ENCODE measurements at places on chromosomes 7 and 10.

GRCh38 chr10:86188326-86188725 lies 178.3 kb downstream of the GRID1 start:
- DNase-seq: no peak

- DNase-seq: no peak
Measured at GRCh38 chr7:22885797-22886261, 63.2 kb upstream of the TOMM7 start.

GRCh38 chr7:70063371-70063770 lies 465.1 kb downstream of the AUTS2 start:
- DNase-seq: no peak

GRCh38 chr10:79446758-79447084 lies 1.3 kb upstream of the ZCCHC24 start:
- no peak for DNase-seq

DNA sequence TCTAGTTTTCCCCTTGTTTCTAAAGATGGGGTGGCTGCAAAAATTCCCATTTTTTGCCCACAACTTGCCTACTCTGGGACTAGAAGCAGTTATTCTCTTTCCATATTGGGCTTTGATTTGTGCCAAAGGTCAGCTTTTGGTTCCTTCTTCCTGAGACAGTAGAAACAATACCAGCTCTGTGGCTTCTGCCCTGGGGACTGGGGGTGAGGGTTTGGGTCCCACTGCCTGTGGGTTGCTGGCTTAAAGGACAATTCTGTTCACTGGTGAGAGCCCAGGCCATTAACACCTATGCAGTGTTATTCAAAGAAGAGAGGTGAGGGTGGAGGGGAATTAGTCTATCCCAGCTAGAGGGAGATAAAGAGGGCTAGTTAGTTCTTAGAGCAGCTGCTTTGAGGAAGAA lies 171.5 kb downstream of the CPEB3 start:
- no peak for DNase-seq

GRCh38 chr10:131199646-131200045 lies 111.9 kb downstream of the TCERG1L start:
- no peak for DNase-seq

DNA sequence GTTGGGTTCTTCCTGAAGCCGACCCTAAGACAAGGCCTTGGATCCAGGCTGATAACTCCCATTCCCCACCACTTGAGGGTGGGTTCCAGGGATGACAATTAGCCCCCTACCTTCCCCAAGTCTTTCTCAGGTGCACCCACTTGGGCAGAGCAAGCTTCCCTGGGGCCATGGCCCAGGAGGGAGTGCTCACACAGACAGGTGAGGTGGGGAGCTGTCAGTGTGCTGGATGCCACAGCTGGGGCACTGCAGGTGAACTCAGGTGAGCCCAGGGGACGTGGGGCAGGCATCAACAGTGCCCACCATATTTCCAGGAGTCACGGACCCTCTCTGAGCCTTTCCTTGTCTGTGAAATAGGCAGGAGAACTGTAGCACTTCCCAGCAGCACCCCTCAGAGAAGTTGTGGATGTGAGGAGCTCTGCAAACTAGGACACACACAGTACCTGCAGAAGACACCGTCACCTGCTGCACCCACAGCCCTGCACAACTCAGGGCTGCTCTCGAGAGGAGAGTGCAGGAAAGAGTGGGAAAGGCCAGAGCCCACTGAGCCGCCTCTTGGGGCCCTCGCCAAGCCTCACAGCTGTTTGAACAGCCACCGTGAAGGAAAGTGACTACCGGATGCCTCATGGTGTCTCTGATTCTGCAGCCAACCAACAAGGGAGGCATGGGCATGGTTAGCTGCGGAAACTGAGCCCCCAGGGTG lies 17.9 kb downstream of the SH3PXD2A start:
- DNase-seq: no peak

- no peak for DNase-seq
Measured at GRCh38 chr7:81207801-81208200, 288.9 kb upstream of the SEMA3C start.

DNA sequence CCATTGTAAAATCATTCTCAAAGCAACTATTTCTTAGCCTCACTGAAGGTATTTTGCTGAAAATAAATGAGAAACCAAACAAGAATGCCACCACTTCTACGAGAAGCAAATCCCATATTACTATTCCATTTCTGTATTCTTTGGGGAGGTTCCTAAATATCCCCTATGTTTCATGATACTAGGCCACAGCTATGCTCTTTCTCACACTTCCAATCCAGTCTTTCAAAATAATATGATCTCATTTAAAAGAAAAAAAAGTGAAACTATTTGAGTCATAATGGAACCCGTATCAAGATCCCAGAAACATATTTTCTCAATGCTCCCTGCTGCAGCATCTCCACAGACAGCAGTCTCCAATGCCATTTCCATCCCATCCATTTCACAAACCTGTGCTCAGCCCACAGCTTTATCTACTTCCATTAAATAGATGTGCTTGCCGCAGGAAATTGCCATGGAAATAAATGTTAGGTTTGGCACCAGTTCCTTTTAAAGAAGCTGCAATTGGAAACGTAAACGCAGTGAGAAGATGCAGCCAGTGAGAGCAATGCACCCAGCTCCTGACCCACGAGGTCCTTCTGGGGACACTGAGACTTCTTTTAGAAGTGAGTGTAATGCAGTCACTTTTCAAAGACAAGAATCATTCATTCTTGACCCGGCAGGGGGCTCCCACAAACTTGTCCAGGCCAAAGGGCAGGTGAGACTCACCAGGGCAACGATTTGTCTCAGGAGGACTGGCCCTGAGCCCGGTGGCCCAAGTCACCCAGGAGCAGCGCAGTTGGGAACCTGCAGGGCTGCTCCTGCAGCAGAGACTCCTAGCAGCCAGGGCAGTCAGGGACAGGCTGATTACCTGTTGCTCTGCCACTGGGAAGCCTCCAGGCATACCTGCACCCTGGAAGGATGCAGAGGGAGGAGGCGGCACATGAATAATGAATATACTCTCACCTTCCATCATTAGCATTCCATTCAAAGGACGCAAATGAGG lies 99.6 kb downstream of the C10orf90 start:
- DNase-seq: no peak

DNA sequence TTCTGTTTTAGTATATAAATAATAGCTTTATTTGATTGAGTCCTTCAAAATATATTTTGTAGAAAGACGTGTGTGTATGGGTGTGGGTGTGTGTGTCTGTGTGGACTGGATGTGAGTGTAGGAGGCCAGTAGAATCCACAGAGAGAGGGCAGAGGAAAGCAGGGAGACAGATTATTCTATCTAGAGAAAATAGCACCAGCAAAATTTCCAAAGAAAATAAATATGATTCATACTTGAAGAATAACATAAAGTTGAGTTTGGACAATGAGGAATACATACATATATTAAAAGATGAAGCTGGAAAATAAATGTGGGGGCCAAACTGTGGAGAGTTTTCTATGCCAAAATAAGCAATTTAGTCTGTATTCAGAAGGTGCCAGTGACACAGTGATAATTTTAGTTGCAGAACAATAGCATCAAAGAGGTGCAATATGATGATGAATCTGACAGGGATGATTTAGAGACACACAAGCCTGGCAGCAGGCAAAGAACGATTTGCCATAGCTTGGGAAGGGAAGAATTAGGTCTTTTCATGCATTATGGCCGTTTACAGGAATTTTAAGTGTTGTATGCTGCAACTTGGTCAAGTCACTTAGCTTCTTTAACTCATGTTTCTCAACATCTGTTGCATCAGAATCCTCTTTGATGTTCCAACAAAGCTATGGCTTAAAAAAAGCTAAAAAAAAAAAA lies 121.3 kb downstream of the SEMA3A start:
- DNase-seq: peak; percentile 75

DNA sequence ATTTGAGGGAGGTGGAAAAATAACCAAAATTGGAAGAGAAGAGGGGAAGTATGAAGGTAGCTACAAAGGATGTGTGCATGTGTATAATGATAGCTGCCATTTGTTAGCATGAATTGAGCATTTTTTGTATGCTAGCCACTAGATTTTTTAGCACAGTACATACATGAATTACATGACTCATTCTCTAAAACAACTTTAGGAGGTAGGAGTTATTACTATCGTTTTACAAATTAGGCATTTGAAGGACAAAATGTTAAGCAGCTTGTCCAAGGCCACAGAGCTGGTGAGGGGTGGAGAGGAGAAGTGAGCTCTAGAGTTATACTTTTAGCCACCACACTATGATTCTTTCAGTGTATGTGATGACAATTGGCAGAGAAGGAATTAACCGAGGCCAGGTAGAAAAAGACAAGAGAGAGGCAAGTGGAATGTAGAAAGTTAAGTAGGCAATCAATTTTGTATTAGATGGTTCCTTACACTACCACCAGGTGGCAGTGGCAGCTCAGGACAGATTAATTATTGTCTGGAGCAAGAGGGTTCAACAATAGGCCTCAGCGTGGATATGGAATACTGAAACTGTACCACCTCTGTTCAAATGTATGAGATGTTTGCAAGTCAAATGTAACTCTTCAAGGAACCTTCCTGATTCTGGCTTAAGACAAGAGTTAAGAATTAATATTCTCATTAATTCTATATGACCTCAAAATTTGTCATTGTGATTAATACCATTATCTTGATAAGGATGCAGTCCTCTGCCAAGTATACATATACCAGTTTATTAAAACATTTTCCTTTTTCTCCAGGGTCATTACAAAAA lies 128.0 kb downstream of the MBL2 start:
- peak; percentile 14 for DNase-seq

- DNase-seq: no peak
Measured at GRCh38 chr10:69265521-69265920, 12.8 kb upstream of the HK1 start.

DNA sequence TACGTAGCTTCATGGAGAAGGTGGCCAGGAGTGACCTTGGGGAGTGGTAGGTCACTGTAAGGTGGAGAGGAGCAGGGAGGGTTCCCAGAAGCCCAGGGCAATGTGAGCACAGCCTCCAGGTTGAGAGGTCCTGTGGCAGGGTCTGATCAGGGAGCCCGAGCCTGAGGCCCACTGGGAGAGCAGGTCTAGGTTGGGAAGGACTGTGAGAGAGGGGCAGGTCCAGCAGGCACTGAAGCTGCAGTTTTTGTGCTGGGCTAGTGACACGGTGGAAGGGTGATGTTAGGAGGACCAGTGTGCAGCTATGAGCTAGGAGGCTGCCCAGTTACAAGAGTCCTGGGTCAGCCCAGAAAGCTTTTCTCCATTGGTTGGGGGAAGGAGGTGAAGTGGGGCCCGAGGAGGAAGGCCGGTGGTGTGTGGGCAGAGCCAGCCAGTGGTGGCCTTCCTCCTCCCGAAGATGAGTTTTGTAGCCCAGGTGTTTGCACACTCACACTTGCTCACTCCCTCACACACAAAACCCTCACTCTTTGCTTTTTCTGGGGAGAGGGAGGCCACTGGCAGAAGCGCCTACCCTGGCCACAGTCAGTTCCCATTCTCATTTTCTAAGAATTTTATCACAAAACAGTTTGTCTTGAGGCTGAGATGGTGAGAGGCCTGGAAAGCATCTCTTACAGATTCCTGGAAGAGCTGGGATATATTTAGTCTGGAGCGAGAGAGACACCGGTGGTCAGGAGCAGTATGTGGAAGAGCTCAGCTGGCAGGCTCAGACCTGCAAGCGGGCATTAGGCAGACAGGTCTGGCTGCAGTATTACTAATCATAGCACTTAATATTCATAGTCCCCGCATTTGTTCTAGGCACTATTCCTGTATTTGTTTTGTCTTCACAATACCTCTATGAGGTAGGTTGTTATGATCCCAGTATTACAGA lies 57.1 kb downstream of the ZNF467 start:
- DNase-seq: no peak

DNA sequence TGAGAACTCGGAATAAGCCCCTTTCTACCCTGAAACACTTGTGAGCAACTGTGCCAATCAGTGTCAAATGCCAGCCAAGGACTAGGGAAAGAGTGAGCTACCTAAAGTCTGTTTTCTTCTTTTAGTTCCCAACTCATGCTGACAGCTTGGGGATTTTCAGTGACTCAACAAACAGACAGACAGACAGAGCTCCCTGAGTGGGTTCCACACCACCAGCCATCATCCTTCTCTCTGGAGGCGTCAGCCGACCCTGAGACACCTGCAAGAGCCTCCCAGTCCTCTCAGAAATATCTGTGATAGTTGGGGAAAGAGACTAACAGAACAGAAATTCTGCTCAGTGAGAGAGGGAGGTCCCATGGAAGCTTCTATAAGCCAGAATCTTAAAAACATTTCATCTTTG lies 49.5 kb downstream of the GATA3 start:
- no peak for DNase-seq

GRCh38 chr10:133227256-133227655 lies 2.8 kb upstream of the UTF1 start:
- DNase-seq: no peak

- DNase-seq: no peak
Measured at GRCh38 chr10:369221-369683, 234.0 kb downstream of the ZMYND11 start.

GRCh38 chr10:69451784-69452251 lies 553 bp downstream of the TSPAN15 start:
- DNase-seq: no peak

DNA sequence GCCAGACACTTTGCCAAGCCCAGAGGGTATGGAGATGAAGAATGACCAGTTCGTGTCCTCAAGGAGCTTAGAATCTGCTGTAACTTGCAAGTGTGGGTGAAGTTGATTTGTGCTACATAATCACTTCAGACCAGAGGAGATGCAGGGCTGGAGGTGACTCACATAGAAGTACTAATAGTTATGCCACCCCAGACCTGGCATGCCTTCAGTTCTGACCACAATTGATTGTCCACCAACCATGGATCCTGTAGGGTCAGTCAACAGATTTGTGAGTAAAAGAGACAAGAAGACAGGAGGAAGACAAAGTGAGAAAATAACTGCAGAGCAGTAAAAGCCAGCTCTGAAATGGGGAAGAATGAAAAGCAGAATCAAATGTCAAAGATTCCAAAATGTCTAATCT lies 51.2 kb upstream of the BMPER start:
- peak; percentile 56 for DNase-seq

GRCh38 chr7:115153176-115153575 lies 231.3 kb downstream of the MDFIC start:
- no peak for DNase-seq

DNA sequence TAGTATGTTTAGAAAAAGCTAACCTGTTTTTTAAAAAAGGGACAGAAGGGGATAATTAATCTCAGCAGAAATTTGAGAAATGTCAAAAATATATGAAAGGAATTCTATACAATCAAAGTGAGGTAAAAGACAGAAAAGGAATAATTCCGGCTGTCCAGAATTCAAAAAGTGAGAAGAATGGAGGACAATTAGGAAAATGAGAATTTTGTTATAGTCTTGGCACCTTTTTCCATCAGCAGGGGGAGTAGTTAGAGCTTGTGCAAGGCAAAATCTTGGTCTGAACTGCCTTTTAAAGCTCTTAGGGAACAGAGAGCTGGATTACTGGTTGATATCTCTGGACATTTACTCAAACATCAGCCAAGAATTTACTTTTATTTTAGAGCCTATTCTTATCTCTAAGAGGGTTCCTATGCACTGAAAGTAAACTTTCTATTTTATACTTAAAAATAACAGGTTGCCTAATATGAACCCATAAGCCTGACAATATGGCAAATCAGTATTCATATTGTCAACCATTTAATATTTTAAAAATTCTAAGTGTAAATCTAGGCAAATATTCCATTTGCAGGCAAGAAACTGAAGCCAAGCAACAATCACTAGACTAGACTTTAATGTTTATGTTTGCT lies 185.6 kb downstream of the ANK3 start:
- peak; percentile 21 for DNase-seq

GRCh38 chr10:5553400-5554170 lies 28.8 kb downstream of the CALML3 start:
- no peak for DNase-seq

All from fibroblast of gingiva (primary cell).